ENCODE measurements at places on chromosomes 11 and 22. TPM values are rescaled to one million over a fixed set of nuclear protein-coding genes. Genes with fewer than 3 reads are reported as not detected.

SIPA1 gene
- total RNA-seq = 10.2 TPM

MS4A15 gene
- not detected for total RNA-seq

- no peak for DNase-seq
These were observed 107.0 kb downstream of the PKNOX2 start for GRCh38 chr11:125271483-125272091.

- DNase-seq = no peak
These were observed 3.8 kb upstream of the MMP7 start for GRCh38 chr11:102534261-102534872.

DNA sequence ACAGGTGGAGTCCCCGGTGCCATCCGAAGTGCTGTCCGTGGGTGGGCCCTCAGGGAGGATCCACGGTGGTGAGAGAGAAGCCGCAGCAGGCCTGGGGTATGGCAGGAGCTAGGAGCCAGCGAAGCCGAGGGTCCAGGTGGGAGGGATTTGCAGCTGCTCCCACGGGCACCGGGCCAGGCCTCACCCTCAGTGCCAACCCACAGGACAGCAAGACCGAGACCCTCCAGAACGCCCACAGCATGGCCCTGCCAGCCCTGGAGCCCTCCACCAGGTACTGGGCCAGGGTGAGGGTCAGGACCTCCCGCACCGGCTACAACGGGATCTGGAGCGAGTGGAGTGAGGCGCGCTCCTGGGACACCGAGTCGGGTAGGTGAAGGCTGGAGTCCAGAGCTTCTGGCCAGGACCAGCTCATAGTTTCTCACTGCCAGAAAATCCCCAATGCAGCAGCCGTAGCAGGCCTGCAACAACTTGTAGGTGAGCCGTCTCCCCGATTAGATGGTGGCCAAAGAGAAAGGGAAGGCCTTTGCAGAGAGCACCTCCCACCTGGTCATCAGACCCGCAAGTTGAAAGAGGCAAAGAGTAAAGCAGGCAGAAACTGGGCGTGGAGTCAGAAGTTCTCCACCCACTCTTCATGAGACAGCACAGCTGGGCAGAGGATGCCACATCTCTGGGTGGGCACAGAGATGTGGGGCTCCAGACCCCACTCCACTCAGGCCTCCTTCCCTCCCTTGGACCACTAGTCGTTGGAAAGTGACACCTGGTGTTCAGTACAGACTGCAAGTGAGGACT is 20.4 kb downstream of the CSF2RB start:
- DNase-seq = no peak

- DNase-seq = no peak
These were observed 15.9 kb downstream of the OSBPL5 start for GRCh38 chr11:3148990-3149851.

DNA sequence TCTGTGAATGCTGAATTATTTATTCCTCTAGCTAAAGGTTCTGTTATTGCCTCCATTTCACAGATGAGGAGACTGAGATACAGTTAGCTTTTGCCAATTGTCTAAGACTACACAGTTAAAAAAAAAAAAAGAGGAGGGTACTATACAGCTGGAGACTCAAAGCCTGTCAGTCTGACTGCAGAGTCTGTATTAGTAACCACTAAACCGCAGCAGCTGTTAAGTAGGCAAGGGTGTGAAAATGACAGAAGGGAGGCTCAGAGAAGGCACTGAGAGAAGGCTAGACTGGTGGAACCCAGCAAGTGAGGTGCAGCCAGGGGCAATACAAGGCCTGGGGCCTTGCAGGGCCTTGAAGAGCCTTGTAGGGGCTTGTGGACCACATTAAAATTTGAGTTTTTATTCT is 181.2 kb downstream of the CSNK2A3 start:
- no peak for DNase-seq

- no peak for DNase-seq
These were observed 96.0 kb upstream of the PITPNB start for GRCh38 chr22:28015046-28015425.

- peak; percentile 74 for DNase-seq
These were observed 14.9 kb upstream of the MIEF1 start for GRCh38 chr22:39486951-39487825.

DNA sequence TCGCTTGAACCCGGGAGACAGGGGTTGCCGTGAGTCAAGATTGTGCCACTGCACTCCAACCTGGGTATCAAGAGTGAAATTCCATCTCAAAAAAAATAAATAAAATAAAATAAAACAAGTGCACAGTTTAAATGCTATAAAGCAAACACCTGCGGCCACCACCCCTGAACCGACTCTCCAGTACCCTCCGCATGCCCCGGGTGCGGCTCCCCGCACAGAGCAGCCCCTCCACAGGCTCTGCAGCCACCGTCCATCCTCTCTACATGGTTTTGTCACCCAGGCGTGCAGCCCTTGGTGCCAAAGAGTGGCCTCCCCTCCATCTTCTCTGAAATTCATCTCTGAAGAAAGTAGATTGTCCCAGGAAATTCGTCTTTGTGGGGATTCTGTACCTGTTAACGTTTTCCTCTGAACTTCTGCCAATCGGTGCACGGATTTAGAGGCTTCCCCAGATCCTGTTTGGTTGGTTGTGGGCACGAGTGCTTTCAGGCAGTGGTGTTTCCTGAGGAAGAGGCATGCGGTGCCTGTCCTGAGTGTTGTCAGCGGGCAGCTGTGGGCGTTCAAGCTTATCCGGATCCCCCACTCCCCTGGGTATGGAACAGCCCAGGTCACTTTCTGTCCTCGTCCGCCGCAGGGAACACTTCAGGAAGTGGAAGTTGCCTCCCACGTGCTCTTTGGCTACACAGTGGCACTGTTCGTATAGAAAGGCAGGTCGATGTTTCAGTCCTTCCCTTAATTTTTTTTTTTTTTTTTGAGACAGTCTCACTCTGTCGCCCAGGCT is 4.1 kb downstream of the MIOX start:
- no peak for DNase-seq

DNA sequence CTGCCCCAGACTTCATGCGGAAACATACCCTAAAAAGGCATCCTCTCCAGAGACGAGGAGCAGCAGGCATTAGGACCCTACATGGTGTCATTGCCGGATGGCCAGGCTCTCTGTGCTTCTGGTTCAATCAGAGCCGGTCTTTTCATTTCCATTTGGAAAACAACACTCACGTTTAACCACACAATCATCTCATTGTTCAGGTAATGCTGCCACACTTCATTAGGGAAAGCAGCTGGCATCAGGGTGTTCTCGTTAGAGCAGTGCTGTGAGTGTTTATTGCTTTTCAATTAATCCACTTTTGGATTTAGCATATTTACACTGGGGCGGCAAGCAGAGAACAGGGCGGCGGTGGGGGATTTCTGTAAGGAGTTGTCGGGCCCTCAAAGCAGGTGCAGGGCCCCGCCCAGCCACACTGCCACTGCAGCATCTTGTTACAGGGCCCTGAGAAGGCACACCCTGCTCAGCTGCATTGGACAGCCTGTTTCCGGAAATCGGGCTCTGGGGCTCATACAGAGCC is 338.6 kb downstream of the SHANK2 start:
- DNase-seq = no peak

GRCh38 chr11:18749681-18750319 is 23.8 kb upstream of the IGSF22 start:
- DNase-seq = no peak

DNA sequence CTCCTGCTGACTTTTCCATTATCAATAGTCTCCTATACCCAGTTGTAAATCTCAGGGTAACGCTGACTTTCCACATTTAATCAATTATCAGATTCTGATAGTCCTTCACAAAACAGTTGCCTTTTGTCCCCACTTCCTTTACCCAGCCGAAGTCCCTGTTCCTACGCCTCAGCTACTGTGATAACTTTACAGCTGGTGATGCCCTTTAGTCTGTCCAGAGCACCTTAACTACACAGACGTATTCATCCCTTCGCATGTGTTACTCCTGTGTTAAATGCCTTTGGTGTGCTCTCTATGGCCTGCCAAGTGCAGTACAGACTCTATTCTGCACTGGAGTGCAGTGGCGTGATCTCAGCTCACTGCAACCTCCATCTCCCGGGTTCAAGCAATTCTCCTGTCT is 20.2 kb downstream of the SSH3 start:
- DNase-seq = no peak

DNA sequence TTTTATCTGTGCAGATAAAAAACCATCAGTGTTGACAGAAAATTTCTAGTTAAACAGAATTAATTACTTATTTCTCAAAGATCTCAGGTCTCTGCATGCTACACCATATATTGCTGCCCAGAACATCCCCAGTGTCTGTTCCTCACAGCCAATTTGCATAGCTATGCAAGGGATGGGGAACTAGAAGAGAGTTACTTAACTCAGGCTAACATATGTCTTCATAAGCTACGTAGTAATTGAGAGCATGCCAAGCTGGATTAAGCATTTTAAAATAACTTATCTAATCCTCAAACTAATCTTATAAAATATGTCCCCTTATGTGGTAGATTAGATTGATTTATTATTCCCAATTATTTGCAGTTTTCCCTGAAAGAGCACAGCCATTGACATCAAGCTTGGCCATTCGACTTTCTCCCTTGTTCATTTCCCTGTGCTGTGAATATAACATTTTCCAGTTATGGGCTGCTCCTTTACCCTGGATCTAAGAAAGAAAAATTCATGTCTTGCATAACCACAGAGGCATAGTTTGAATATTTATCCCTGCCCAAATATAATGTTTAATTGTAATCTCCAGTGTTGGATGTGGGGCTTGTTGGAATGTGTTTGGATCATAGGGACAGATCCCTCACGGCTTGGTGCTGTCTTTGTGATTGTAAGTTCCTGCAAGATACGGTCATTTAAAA is 69.1 kb downstream of the C11orf87 start:
- DNase-seq = no peak

DNA sequence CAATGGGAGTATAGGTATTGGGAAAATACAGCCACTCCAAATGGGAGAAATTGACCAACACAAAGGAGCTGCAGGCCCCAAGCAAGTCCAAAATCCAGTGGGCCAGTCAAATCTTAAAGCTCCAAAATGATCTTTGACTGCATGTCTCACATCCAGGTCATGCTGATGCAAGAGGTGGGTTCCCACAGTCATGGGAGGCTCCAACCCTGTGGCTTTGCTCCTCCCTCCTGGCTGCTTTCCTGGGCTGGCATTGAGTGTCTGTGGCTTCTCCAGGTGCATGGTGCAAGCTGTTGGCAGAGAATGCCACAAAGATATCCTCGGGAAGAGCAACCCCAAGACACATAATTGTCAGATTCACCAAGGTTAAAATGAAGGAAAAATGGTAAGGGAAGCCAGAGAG is 80.8 kb downstream of the IGLL5 start:
- DNase-seq = no peak

GRCh38 chr22:43036282-43036829 is 21.4 kb upstream of the PACSIN2 start:
- DNase-seq = no peak

GRCh38 chr11:59666969-59667368 is 1.9 kb downstream of the PATL1 start:
- no peak for DNase-seq

GRCh38 chr22:37062702-37063381 is 11.3 kb downstream of the KCTD17 start:
- DNase-seq = no peak

DNA sequence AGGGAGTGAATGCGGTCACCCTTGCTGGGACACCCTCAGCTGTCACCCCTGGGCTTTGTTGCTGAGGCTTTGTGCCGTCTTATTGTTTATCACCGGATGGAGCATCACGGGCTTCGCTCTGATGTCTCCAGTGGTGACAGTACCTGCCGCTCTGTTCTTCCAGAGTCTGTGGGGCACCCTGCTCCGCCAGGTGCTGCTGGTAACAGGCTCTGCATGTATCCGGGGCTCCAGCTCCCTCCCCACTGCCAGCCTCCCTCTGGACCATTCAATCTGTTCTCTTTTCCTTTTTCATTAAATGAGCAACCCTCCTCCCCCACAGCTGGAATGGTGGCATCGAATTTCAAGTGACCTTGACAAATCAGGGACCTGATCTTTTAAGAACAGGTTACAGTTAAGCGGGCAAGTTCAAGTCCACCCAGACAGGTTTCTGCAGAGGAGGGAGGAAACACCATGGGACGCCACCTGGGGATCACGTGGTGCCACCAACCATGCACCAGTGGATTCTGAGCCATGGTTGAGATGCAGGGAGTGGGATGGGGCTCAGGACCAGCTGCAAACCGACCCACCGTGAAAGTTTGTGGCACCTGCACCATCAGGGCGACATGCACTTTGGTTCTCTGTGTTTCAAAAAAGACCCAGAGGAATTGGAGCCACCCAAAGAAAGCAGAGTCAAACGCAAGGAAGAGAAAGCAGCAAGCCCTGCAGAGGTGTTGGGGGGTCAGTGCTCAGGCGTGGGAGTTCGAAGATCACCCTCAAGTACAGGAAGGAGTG is 89.3 kb downstream of the BCR start:
- DNase-seq = no peak

DNA sequence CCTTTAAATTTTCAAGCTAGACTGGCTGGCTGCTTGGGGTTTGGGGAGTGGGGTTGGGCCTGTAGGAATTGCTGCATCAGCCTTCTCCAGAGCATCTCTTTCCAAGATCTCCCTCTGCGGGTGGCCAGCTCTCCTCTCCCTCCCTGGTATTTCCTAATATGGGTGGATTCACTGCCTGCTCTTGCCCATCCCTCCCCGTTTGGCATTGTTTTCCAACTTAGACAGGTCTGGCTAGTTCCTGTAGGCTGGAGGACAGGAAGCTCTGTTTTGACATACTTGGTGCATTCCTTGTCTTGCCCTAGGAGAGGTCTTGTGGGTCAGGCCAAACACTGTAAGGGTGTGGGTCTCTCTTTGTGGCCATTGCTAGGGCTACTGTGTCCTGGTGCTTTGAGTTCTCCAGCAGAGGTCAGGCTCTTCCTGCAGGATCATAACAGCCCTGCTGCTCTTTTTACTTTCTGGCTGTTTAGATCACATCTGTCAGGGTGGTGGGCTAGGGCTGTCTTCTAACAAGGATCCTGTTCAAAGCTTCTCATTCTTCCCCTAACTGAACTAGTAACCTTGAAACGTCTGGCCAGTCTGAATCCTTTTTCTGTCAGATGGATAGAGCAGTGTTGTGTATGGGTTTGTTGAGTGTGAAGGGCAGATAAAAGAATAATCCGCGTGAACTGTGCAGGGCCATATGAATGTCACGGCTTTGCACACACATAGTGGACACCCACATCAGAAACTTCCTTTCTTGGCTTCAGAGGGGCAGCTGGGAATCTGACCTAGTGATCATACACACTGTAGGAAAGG is 18.3 kb upstream of the MICALL1 start:
- DNase-seq = peak; percentile 60

GRCh38 chr11:1295086-1295485 is 14.3 kb downstream of the TOLLIP start:
- DNase-seq = no peak
